ENCODE measurements at places on chromosomes 11 and 22.

- DNase-seq = no peak
These were observed 890.5 kb downstream of the BRD1 start for GRCh38 chr22:48937032-48937639.

DNA sequence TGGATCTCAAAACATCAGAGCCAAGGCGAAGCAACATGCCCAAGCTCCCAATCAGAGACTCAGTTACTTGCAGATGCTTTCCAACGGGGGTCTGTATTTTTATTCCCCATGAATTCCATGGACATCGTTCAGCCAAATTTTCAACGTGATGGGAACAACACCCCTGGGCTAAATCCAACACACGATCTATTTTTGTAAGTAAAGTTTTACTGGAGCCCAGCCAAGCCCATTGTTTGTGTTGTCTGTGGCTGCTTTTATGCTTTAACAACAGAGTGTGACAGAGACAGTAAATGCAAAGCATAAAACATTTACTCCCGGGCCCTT lies 33.7 kb downstream of the SLC5A1 start:
- DNase-seq = no peak

- DNase-seq = no peak
These were observed 53.5 kb upstream of the EIF3M start for GRCh38 chr11:32529994-32530588.

GRCh38 chr11:116563028-116563711 lies 209.6 kb downstream of the BUD13 start:
- peak; percentile 43 for DNase-seq

GRCh38 chr11:5441414-5441813 lies at the start of gene OR51I1:
OR51I1 (minus strand) TSS chr11:5441514; CDS start chr11:5441514, 0 bp downstream.
- DNase-seq = no peak

GRCh38 chr11:102266099-102266498 lies 51.2 kb upstream of the BIRC3 start:
- no peak for DNase-seq

GRCh38 chr11:47928426-47928825 lies 51.9 kb upstream of the PTPRJ start:
- no peak for DNase-seq

GRCh38 chr11:120703358-120704152 lies 192.0 kb downstream of the GRIK4 start:
- no peak for DNase-seq

DNA sequence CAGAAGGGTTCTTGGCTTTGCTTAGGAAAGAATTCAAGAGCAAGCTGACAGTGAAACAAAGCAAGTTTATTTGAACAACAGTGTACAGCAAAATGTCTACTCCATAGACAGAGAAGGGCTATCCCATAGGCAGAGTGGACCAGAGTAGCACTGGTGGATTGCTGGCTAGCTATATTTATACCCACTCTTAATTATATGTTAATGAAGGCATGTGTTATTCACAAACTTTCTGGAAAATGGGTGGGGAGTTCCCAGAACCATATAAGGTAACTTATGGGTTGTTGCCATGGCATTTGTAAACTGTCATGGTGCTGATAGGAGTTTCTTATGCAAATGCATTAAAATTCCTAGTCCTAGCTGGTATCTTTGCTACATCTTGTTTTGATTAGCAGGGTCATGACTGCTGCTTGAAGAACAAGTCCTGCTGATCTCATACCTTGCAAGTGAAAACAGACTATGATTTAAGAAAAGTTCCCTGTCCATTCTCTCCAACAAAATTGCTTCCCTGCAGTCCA lies 330.5 kb downstream of the BUD13 start:
- DNase-seq = no peak

- DNase-seq = no peak
These were observed 25.9 kb downstream of the ZNF195 start for GRCh38 chr11:3353066-3353465.

Data from A172 (cell line).